ENCODE measurements at places on chromosomes 16 and 17.

DNA sequence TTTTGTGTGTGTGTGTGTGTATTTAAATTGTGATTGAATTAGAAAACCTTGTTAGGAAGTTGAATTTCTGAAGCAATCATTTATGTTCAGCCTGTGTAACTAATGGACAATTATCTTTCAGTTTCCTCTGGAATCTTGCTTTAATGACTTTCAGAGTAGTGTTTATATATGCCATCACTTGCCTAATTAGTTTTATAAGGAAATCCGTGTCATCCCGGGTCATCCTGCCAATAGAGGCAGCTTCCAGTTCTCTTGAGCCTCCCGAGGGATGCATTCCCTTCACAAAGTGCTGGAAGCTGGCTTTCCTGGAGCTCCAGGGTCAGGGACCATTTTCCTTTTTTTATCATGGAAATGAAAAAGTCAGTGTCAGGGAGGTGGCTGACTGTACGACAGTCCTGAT, 42.9 kb downstream of the PRKCA start:
- DNase-seq, result no peak

- DNase-seq, result peak; percentile 26
These were observed at the start of gene SEC14L1 for GRCh38 chr17:77140878-77141767. Gene SEC14L1 (plus strand): TSS chr17:77140969. CDS start chr17:77143597, 2,628 bp downstream.

GRCh38 chr16:49022351-49022963, 259.2 kb downstream of the CBLN1 start:
- DNase-seq, result no peak

DNA sequence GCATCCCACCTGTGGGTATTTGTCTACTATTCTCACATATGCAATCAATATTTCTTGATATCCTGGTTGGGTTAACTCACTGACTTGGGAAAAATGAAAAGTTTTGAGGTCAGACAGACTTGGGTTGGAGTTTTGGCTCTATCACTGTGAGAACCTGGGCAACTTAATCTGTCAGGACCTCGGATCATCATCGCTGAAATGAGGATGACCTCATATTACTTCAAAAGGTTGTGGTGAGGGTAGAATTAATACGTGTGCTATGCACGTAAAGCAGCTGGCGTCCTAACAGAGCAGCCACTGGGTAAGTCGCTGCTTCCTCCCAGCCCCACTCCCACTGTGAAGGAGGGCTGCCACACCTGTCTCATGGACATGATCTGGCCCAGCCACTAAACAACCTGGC, 57.3 kb downstream of the COG7 start:
- no peak for DNase-seq

DNA sequence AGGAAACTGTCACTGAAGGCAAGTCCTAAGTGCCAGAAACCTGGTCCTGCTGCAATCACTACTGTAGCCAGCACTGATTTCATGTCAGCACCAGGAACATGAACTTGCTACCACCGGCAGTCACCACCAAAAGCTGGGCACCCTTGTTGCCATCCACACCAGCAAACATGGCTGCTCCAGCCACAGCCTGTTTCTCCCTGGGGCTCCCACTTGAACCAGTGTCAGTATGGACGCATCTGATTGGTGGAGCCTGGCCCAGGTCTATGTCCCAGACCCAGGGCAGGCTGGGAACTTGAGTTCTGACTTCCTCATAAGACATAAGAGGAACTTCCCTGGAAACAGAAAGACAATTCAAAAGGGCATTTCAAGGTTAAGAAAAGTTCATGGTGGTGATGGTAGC, 56.5 kb downstream of the COPRS start:
- DNase-seq, result no peak

GRCh38 chr16:53159781-53160436, 105.1 kb downstream of the CHD9 start:
- DNase-seq, result peak; percentile 16

- DNase-seq, result no peak
These were observed 59.4 kb downstream of the SRCIN1 start for GRCh38 chr17:38546396-38546795.

GRCh38 chr17:55089256-55089655, 120.7 kb downstream of the STXBP4 start:
- DNase-seq, result no peak

DNA sequence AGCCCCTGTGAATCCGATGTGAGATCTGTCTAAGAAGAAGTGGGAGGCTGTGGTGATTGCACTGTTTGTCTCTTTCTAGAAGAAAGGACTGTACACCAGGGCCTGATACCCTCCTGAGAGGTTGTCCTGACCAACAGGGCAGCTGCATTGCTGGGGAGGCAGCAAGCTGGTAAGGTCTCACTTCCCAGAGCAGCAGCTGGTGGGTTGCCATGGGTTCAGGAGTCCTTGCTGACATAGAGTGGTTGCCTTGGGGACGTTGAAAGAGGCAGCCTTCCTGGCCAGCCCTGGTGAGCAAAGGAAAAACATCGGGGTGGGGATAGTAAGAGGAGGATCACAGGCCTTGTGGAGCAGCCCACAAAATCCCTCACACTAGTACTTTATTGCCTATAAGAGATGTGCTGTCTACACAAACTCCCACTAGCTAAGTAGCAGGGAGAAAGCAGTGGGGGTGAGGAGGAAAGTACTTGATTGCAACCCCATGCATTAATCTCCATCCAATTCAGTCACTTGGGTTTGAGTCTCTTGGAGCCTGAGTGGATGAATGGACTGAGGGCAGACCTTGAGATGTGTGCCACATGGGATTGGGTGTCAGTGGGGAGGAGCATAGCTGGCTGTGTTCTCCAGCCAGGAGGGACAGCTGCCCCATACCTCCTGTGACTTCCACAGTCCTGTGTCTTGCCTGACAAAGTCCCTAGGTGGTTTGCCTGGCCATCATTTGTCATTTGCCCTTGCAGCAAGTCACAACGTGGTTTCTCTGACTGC, 143.8 kb upstream of the RPL38 start:
- DNase-seq, result no peak

DNA sequence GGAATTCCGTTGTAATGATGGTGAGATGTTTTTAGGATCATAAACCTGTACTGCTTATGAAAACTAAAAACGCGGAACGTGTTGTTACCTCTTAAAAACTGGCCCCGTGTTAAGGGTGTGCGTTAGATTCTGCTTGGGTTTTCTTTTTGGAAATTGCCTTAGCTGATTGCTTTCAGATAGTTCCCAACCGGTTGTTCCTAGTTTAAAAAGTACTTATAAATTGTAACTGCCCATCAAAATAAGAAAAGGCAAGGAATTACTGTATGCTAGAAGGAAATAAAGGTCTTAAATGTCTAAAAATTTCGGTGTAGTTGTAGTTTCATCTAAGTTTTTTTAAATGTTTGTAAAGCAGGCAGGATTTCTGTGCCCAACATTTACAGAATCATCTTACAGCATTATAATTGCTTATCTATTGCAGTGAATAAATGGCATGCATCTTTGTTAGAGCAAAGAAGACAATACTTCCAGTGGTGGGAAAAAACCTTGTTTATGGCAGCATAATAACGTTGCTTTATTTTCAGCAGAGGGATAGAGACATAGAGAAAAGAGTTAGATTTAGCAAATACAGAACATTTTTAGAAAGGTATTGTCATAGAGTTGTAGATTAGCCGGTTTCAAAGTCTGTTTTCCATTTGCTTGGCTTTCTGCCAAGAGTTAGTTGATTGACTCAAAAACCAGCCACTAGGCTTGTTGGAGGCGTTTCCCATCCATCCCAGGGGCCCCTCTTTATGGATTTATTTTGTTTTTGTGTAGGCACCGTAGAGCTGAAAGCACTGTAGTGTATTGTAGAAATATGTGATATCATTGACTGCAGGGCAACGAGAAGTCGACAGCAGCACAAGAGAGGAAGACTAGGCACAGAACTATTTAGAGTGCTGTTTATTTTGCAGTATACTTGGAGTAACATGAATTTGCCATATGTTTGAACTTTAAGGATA, 1.7 kb downstream of the PPM1D start:
- peak; percentile 48 for DNase-seq

DNA sequence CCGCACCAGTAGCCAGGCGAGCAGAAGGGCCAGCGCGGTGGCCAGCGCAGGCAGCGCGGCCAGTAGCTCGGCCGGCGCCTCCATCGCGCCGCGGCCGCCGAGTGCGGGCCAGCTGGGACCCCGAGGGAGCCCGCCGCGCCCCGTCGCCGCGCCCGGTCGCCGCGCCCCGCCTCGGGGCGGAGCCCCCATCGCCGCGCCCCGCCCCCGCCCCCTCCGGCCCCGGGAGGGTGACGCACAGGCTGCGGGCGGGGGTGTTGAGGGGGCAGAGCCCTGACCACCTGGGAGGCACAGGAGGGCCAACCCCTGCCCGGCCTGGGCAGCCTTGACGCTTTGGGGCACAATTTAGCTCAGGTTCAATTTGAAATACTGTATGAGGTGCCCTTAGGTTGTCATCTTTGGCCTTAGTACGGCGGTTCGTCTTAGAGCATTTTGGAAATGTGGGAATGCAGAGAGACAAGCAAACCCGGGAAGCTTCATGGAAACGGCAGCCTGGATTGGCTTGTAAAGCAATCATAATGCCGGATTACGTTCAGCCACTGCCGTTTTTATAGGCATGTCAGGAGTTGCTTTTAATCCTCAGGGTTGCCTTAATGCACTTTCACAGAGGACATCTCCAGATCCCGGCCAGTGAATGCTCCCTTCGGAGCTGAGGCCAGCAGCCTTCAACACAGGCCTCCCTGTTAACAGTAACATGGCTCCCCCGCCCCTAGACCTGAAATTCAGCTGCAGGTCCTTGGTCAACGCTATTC, at the start of gene MXRA7:
TSS of gene MXRA7 (minus strand) at position 103 of the 749 bp plus-strand sequence. CDS start at position 84, 19 bp downstream.
- DNase-seq, result peak; percentile 56

DNA sequence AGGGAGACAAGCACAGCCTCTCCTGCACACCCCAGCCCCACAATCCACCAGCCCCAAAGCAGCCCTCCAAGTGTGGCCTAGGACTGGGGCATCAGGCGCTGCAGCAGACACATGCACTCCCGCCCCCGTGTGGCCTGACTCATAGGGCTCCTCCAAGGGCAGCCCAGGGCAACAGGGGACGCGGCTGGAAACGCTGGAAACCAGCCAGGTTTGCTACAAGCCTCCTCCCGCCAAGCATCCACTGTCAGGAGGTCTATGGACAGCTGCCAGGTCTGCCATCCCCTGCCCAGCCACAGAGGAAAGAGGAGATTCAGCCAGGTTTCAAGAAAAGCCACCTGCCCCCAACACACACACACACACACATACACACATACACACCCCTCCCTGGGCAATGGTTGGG, 25.8 kb downstream of the SRCIN1 start:
- peak; percentile 23 for DNase-seq

DNA sequence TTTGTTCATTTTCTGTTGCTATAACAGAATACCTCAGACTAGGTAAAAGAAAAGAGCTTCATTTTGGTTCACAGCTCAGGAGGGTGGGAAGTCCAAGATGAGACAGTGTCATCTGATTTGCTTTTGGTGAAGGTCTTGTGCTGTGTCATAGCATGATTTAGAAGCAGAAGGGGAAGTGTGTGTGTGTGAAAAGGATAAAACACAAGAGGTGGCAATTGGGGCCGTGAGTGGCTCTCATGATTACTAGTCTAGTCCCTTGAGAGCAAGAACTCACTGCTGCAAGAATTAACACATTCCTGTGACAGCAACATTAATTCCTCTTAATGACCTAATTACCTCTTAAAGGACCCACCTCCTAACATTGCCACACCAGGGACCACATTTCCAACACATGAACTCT, 8.3 kb downstream of the SLC35G3 start:
- no peak for DNase-seq

GRCh38 chr17:3002538-3003295, 60.7 kb downstream of the OR1D5 start:
- DNase-seq, result no peak

GRCh38 chr16:49473773-49474172, 100.2 kb downstream of the C16orf78 start:
- DNase-seq, result no peak

- no peak for DNase-seq
These were observed 31.1 kb upstream of the ADORA2B start for GRCh38 chr17:15913826-15914225.

DNA sequence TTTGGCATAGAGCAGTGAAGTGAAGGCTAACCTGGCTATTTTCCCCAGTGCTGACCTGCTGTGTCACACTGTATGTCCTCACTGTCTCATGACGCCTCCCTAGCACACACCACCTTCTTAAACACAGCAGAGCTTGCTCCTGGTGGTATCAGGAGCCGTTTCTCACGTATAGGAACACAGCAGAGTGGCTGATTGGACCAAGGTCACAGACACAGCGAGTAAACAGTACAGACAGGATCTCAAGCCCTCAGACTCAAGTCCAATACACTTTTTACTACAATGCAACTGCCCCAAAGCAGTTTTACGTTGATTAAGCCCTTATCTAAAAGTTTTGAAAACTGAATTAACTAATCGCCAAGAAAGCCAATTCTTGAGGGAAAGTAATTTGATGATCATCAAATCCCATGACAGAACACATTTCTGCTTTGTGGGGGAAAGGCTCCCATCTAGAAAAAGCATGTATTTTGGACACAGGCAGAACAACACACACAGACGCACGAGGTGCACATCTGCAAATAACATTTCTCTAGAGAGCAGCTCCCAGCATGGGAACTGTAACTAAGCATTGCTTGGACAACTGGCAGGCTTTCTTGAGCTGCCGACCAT, 15.2 kb downstream of the ARHGAP17 start:
- no peak for DNase-seq

- no peak for DNase-seq
These were observed 55.3 kb upstream of the FASN start for GRCh38 chr17:82153295-82153691.

GRCh38 chr16:78235168-78235800, 135.8 kb downstream of the WWOX start:
- peak; percentile 67 for DNase-seq

GRCh38 chr17:62824290-62825131, 16.4 kb upstream of the MARCHF10 start:
- DNase-seq, result no peak
